ENCODE measurements at places on chromosomes 1 and 21.

- DNase-seq = no peak
Measured at GRCh38 chr1:178075333-178075732, 18.6 kb upstream of the RASAL2 start.

DNA sequence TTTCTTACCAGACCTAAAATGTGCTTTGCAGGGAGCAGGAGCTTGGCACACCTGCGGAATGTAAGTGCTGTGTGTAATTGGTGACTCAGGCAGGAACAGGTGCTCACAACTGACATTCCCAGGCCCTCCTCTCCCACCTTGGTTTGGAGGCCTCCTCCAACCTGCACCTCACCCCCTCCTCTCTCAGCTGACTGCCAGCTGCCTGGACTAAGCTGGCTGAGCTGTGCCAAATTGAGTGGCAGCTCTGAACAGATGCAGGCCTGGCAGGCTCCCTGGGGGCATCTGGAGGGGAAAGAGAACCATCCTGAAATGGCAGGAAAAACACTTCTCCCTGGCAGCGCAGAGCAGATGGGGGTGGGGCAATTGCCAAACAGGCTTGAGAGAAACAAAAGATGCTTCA is 91.7 kb upstream of the PGBD5 start:
- DNase-seq = peak; percentile 62

- DNase-seq = peak; percentile 49
Measured at GRCh38 chr1:203609979-203610493, 16.6 kb upstream of the ATP2B4 start.

GRCh38 chr1:193408782-193409293 is 222.4 kb upstream of the B3GALT2 start:
- peak; percentile 32 for DNase-seq

DNA sequence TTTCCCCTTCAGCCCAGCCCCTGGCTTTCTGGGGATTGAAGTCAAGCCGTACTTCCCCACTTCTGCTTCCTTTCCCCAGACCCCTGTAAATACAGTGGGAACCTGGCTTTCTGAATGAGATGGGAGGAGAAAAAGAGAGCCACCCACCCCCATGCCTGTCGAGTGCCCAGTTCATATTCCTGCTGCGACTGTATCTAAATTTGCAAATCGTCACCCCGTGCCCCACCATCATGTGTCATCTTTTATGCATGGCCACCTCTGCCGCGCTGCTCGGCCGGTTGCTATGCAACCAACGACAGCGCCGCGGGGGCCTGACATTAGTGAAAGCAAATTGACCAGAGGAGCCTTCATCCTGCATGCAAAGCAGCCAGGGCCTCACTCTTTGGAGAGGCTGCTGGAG is 143.0 kb downstream of the ELAVL4 start:
- DNase-seq = peak; percentile 40

DNA sequence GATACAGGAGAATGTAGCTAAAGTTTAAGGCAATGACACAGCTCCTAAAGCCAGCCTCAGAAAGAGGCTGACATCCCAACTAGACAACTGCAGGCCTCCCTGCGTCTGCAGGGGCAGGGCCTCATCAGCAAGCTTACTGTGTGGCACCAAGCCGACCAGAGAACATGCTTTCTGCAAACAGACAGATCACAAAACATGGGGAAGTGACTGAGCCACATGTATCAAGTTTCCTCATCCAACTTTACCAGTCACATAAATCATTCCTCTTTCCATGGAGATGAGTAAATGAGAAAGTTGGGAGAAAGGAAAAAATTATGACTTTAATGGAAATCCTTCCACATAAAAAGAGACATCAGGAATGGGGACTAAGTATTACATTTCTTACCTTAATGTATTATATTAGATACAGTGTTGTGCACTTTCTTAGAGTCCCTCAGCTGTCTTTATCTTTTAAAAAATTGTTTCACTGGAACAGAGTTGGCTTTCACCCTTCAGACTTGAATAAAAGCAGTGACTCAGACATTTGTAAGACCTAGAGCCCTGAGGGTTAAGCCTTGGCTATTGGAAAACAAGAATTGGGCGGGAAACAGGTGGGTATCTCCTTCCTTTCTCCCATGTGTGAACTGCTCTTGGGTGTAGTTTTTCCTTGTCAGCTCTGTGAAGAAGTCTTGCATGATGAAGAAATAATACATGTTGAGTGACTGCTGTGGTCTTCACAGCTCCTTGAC is 305.7 kb upstream of the SNX7 start:
- no peak for DNase-seq

- DNase-seq = no peak
Measured at GRCh38 chr21:33076600-33077329, 6.8 kb downstream of the OLIG1 start.

GRCh38 chr1:200226268-200226968 is 183.4 kb downstream of the ZNF281 start:
- DNase-seq = no peak

DNA sequence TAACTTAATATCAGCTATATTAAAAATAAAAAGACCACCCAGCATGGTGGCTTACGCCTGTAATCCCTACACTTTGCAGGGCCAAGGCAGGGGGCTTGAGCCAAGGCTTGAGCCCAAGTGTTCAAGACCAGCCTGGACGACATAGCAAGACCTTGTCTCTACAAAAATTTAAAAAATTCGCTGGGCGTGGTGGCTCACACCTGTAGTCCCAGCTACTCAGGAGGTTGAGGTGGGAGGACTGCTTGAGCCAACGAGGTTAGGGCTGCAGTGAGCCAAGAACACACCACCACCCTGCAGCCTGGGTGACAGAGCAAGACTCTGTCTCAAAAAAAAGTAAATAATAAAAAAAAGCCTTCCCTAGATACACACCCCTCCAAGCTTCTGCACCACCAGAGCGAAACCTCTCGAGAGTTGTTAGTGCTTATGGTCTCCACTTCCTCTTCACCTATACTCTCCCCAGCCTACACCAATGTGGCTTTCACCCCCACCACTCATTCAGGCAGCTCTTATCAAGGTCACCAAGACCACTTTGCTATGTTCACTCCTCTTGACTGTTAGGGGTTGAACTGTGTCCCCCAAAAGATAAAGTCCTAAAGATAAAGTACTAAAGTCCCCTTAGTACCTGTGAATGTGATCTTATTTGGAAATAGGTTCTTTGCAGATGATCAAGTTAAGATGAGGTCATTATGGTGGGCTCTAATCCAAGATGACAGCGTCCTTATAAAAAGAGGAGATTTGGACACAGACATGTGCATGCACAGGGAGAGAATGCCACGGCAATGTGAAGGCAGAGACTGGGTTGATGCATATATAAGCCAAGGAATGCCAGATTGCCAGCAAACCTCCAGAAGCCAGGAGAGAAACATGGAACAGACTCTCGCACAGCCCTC is 6.8 kb upstream of the PPP1R15B start:
- no peak for DNase-seq

GRCh38 chr1:192907545-192908243 is 98.9 kb downstream of the RGS2 start:
- DNase-seq = no peak

DNA sequence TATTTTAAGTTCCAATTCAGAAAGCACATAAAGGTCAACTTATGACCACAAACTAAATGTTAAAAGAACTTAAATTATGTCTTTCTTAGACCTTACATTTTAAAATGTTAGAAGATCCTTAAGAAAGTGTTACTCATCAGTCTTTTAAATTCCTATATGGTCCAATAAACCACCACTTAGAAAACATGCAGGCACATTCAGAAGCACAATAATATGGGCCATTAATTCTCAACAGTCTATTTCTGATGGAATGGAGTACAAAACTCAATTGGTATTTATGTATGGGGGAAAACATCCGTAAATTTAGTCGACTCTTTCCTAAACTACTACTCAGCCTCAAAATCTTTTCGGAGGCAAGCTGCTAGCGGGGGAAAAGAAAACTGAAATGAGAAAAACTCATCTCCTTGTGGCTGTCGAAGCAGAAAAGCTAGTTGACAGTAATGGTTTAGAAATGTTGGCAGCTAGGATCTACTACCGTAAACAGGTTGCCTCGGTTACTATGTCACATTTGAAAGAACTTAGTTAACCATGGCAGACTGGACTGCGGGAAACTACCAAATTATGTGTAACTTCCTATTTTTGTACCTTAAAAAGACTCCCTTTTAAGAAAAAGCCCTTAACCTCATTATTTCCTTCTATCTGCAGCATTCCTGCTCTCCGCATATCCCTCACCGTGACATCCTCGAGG is 1.0 kb downstream of the TRMT1L start:
- DNase-seq = no peak

- no peak for DNase-seq
Measured at GRCh38 chr1:64525116-64525686, 55.3 kb downstream of the CACHD1 start.

GRCh38 chr1:43205671-43206070 is 33.5 kb downstream of the CFAP57 start:
- no peak for DNase-seq

DNA sequence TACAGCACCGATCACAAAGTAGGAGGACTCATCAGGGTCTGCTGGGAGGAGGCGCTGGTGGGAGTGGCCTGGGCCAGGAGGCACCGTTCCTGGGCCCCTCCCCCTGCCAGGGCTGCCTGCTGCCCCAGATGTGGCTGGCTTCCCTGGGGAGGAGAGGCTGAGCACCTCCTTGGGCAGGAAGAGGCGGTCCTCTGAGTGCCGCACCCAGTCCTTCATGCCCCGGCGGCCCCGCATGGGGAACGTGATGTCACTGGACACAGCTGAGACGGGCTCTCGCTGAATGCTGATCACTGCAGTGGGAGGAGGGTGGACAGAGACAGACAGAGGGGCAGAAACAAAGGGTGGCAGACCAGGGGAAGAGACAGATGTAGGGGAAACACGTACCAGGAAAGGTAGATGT is 24.8 kb downstream of the ADGRB2 start:
- DNase-seq = peak; percentile 46

GRCh38 chr1:205593532-205593931 is 38.3 kb downstream of the ELK4 start:
- no peak for DNase-seq

GRCh38 chr1:109509176-109510134 is at the start of gene AMIGO1:
AMIGO1 (minus strand) TSS chr1:109509727; CDS start chr1:109508912, 815 bp downstream.
- peak; percentile 78 for DNase-seq

- DNase-seq = no peak
Measured at GRCh38 chr1:203324105-203325025, 19.0 kb downstream of the BTG2 start.

DNA sequence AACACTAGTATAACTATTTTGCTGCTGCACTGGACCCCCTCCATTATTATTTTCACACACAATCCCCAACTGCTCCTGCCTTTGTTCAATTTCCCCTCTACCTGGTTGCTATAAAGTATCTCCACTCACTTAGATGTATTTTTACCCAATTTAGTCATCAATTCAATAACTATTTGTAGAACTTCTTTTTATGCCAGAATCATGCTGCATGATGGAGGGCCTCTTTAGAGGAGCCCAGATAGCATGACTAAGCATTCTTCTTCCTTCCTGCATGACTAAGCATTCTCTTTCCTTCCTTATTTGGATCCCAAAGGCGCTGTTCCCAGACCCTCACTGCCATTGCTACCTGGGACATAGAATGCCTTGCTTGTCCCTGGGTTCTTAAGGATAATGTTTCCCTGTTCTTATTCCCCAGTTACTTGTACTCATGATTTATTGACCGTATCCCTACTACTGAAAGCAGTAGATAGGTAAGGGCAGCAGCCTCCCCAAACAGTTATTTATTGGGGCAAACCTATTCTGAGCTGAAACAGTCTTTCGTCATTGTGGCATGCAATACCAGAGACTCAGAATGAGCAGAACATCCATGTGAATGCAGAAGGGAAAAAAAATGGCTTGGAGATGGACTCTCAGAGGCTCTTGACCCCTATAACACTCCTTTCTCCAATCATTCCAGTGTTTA is 89.3 kb upstream of the AKT3 start:
- DNase-seq = no peak

- DNase-seq = no peak
Measured at GRCh38 chr21:29187944-29188343, 57.5 kb downstream of the MAP3K7CL start.

GRCh38 chr21:46457801-46458314 is 833 bp upstream of the DIP2A start:
- DNase-seq = peak; percentile 49

DNA sequence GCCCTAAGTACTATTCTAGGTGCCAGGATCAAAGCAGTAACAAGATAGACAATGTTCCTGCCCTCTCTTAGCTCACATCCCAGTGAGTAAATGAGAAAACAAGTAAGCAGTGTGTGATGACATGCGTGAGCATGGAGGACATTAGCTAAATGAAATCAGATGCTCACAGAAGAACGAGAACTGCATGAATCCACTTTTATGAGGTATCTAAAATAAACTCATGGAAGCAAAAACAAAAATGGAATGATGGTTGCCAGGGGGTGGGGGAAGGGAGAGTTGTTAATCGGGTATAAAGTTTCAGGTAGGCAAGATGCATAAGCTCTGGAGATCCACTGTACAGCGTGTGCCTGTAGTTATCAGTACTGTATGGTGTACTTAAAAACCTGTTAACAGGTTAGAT is 195.1 kb downstream of the HHAT start:
- no peak for DNase-seq

GRCh38 chr1:44613941-44614340 is 60.3 kb downstream of the TMEM53 start:
- no peak for DNase-seq

DNA sequence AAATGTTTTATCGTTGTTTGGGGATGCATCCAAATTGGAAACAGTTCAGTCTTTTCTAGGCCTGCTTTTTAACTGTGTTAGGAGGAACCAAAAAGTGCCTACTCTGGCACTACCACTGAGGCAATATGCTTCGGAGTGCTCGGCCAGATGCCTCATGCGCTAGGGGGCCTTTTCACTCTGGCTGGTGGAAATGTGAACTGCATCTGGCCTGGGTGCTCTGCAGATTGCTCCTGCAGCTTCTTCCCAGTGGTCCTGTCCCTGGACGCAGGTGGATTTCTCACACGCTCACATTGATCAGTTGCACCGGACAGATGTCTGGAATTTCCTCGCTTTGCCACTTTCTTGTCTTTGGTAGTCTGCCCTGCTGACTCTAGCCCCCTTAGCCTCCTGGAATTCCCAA is 330.2 kb upstream of the FMN2 start:
- DNase-seq = no peak

DNA sequence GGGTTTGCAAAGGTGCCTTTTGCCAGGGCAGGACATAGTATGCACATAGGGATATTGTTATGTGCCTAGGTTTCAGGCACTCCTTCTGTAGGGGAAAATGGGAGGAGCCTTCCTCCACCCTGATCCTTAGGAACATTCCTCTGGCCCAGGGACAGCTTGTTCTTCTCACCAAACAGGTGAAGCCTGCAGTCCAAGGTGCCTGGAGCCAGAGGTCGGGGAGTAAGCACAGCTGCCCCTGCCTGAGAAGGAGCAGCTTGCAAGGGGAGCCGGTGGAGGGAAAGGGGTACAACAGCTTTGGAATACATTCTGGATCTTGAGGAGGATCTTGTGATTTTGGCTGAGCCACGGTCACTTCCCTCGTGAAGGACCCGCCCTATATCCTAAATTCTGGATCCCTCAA is 82.4 kb upstream of the CD1D start:
- no peak for DNase-seq

GRCh38 chr1:31702836-31703404 is 897 bp downstream of the COL16A1 start:
- DNase-seq = no peak

Data from BE2C (cell line).